ENCODE measurements at places on chromosomes 16 and 17. TPM values are rescaled to one million over a fixed set of nuclear protein-coding genes. Genes with fewer than 3 reads are reported as not detected.

- DNase-seq, result peak; percentile 72
Observed at GRCh38 chr17:73401911-73402310, 90.1 kb upstream of the CDC42EP4 start.

DNA sequence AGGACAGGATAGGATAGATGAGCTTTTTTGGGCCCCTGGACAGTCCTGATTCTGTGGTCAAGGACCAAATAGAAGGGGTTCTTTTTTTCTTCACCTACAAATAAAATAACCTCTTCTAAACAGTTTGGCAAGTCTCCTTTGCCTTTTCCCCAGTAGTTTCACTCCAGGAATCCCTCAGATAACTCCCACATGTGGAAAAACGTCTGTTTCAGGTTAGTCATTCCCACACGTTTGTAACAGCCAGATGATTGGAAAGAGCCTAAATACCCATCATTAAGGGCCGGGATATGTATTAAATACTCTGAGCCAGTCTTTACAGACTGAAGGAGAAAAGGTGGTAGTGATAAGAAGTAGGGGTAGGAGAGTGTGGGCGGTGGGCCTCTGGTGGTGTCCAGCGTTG, 58.3 kb downstream of the PLD6 start:
- no peak for DNase-seq

- DNase-seq, result peak; percentile 77
Observed at GRCh38 chr16:4364196-4365013, 7.2 kb upstream of the VASN start.

DNA sequence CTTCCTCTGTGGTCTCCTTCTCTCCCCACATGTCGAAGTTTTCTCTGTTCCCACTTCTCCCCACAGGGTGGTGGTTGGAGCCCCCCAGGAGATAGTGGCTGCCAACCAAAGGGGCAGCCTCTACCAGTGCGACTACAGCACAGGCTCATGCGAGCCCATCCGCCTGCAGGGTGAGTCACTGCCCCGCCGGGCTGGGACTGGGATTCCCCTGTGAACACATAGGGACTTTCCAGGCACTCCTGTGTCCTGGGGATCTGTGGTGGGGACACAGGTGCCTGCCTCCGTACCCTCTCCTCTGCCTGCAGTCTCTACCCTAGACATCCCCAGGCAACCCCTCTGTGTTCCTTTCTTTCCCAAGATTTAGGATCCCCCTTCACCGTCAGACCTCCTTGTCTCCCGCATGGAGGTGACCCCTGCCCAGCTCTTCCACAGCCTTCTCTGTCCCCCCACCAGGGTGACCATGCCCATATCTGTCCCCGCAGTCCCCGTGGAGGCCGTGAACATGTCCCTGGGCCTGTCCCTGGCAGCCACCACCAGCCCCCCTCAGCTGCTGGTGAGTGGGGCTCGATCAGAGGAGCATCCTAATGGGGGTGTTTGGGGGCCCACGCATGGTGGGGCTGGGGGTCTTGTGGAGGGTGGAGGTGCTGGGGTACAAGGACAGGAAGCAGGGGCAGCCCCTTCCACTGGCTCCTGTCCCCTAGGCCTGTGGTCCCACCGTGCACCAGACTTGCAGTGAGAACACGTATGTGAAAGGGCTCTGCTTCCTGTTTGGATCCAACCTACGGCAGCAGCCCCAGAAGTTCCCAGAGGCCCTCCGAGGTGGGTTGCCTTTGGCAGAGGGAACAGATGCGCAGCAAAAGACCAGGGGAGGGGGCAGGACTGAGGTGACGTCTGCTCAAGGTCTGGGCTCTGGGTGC, 5.8 kb downstream of the ITGAM start:
- peak; percentile 82 for DNase-seq

Gene RAI1
- 5.4 TPM for polyA plus RNA-seq

Gene GDPD3
- polyA plus RNA-seq, result 14.5 TPM

DNA sequence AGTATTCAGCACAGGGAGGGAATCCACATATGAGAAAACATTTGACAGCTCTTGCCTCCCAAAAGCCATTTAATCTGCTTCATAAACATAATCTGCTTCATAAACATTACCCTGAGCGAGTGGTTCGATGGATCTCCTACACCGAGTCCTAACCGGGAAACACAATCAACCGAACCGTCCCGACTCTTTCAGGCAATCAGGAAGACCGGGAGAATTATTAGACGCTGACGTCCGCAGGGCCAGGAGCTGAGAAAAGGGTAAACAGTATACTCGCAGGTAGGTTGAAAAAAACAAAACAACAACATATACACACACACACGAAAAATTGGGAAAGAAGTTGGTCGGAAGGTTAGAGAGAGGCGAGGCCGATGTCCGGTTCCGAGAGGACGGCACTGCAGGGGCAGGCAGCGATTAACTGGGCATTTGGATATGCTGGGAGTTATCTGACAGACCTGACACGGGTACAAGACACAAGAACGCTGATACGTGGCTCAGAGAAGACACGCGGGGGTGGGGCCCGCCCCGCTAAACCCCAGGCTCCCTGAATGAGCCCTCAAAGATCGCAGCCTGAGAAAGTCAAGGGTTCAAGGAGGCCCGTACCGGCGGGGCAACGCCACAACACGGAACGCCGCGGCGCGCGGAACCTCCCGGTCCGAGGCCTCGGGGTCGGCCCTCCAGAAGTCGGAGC, 585 bp downstream of the AP1G1 start:
- no peak for DNase-seq

- no peak for DNase-seq
Observed at GRCh38 chr16:12815361-12815760, 11.7 kb upstream of the CPPED1 start.

Gene C1QTNF8
- not detected for polyA plus RNA-seq

DNA sequence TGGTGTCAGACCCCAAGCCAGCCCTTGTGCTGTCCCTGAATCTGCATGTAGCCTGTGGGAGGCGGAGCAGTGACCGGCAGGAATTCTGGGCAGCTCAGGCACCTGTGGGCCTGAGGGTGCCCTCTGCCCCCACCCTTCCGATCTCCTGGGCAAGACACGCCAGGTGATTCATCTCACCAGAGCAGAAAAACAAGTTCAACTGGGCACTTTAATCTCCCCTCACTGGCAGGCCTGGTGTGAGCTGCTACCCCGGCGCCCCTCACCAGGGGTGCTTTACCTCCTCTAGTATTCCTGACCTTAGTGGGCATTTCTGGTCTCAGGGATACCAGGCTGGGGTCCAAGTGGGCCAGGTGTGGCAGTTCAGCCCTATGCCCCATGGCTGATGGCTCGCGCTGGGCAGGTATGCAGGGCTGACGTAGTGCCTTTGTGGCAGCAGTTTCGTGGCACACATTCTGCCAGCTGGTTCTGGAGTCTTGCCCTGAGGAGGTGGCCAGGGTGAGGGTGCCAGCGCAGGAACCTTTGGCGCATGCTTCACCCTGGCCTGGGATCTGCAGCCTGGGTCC, 6.0 kb downstream of the ERBB2 start:
- no peak for DNase-seq

GRCh38 chr16:30910427-30911029, 12.8 kb upstream of the FBXL19 start:
- DNase-seq, result no peak
